ENCODE measurements at places on chromosomes 3 and 15. TPM values are rescaled to one million over a fixed set of nuclear protein-coding genes. Genes with fewer than 3 reads are reported as not detected.

The MYH15 gene
- polyA plus RNA-seq = 0.08 TPM

DNA sequence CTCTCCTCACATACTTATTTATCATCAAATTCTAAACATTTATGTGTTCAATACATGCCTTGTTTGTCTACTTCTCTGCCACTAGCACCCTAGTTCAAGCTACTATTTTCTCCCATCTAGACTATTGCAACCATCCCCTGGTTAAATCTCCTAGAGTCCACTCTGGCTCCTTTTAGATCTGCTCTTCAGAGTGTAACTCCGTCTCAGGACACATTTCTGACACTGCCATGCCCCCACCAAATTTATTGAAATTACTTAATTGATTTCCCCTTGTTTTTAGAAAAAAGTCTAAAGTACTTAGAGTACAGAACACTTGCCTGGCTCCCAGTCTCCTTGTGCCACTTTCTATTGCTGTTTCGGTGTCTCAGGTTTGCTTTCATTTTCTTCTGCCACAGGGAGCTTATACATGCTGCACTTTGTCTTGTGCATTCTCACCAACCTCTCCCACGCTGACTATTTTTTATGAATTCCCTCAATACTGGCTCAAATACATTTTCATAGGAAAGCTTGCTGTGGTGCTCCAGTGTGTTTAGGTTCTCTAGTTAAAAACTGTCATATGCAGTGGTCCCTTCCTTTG is 792.3 kb downstream of the DIPK2A start:
- no peak for DNase-seq

DNA sequence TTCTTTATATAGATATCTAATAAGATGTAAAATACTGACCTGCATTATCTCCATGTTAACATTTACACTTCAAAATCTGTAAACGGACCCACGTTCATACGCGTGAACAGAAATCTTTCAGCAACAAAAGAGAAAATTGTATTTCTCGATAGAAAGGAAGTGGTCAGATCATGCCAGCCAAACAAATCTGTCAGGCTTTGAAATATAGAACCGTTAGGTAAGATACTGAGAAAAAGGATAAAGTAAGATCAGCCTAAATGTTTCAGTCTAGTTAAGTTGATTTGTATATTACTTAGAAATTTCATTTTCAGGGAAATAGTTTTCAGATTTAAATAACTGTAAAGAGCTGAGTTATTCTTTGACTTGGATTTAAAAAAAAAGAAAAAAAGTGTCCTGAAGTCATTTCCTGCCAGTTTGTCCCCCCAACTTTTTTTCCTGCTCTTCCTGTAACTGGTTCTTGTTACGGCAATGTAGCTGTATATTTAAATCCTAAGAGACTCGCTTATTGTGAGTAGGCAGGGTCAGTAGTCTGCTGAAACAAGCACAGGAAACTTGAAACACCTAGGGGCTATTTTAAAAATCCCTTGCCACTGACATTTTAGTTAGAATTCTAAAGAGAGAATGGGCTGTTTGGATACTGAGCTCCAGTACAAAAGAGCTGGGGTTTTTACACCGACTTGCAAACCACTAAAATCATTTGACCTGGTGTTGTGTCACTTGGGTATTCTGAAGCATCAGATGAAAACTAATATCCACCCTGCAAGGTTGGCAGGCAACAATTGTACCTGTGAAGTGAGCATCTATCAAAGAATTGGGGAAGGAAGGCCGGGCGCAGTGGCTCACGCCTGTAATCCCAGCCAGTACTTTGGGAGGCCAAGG is 237.5 kb downstream of the UBE2E2 start:
- no peak for DNase-seq

The KLHL18 gene
- polyA plus RNA-seq = 19.4 TPM

- no peak for DNase-seq
Measured at GRCh38 chr3:56593455-56594158, 36.6 kb downstream of the CCDC66 start.

DNA sequence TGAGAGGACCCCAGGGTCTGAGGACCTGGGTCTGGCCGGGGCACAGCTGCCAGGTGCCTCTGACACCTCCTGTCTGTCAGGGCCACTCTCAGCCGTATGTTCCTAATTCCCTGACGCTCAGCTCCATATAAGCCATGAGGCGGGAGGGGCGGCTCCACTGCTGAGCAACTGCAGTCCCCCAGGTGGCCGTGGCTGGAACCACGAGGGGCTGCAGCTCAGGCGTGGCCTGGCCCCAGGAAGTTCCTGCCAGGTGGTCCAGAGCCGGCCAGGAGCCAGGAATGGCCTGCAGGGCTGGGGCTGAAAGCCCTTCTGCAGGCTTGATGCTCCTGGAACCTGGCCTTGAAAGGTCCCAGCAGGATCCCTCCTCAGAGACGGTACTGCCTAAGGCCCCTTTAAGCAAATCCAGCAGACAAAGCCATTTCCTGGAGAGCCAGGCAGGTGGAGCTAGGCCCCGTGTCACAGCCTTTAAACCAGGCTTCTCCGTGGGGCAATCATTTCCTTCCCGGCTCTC is 118.0 kb downstream of the CHSY1 start:
- no peak for DNase-seq

GRCh38 chr15:55802600-55803376 is 59.8 kb upstream of the PRTG start:
- DNase-seq = no peak

DNA sequence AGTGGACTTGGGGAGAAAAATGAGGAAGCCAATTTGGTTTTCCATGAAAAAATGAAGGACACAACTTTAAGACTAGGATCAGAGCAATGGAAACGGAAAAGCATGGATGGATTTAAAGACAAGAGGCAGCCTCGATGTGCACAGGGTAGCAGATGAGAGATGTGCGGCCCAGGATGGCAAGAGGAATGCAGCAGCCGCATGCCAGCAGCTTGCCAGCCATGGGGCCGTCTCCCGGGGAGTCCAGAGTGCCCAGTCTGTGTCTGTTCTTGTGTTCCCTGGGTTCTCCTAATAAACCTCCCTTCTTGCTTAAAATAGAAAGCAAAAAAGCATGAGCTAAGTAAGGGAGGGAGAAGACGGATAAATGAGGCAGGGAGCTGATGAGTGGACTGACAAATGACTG is 68.0 kb upstream of the IQSEC1 start:
- DNase-seq = no peak

The SUSD5 gene
- polyA plus RNA-seq = 0.09 TPM

- peak; percentile 85 for DNase-seq
Measured at GRCh38 chr3:189233225-189233858, 61.6 kb downstream of the TPRG1 start.

DNA sequence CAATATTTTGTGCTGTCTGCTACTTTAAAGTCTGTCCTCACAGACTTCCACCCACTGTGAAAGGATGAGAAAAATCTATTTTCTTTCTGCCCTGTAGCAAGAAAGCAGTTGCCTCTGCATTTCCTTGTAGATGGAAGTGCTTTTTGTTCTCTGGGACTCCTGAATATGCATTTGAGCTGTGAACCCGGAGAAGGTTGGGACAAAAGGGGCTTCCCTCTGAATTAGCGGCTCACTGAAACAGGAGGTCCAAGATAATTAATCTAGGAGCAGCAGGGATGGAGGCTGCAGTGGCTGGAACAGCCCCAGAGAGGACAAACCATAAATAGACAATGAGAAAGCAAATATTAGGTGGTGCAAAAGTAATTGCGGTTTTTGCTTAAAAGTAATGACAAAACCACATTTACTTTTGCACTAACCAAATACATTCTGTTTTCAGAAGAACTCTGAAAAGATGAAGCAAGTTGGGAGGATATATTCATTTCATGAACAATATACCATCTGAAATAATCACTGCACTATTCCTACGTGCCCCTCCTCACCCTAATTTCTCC is 143.4 kb upstream of the KBTBD8 start:
- DNase-seq = no peak

The PSMA4 gene
- polyA plus RNA-seq = 246 TPM

DNA sequence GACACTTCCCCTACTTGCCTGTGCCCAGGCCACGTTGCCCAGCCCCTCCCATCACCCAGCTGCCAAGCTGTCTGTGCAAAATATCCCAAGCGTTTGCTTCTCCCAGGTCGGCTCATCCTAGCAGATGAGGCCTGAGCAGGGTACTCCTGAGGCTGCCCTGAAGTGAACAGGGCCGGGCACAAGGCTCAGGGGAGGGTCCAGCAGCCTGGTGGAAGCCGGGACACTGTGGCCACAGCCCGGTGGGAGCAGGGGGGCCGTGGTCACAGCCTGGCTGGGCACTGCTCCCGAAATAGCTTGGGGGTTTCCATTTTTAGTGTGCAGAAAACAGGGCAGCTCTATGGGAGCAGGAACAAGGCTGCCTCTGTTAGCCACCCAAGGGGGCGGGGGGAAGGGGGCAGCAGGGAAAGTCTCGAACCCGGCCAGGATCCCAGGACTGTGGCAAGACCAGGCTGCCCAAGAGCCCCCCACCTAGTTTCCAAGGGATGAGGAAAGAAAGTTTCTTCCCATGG is 3.4 kb downstream of the PLXNB1 start:
- no peak for DNase-seq

DNA sequence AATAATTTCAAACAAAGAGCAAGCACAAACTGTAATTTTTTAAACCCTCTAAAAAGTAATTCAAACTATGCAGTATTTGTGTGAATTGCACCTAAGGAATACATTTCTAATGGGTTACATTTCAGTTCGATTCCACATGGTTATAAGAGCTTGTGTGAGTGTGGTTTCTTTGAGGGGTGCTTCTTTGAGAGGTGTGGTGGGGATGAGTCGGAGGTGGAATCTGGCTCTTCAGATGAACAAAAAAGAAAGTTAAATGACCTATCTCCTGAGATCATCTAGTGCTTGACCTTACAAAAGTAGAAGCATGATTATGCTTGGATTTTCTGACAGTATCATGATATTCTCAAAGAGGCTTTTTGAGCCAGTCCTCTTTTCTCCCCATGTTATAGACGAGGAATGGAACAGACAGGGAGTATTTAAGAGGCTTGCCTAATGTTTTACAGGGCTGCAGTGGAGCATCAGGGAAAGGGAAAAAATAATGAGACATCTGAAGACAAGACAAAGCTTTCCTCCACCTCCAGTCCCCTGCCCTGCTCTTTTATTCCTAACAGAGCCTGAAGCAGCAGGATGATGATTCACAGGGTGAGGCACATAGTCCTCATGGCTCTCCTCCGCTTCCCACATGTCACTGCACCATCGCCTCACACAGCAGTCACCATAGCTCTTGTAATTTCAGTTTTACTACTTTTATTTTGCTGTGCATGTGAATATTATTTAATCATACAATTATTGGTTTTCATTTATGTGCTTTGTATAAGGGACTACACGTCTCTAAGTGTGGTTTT is 82.0 kb downstream of the LYSMD4 start:
- peak; percentile 92 for DNase-seq

GRCh38 chr3:134709561-134710312 is 58.9 kb upstream of the KY start:
- DNase-seq = peak; percentile 59

DNA sequence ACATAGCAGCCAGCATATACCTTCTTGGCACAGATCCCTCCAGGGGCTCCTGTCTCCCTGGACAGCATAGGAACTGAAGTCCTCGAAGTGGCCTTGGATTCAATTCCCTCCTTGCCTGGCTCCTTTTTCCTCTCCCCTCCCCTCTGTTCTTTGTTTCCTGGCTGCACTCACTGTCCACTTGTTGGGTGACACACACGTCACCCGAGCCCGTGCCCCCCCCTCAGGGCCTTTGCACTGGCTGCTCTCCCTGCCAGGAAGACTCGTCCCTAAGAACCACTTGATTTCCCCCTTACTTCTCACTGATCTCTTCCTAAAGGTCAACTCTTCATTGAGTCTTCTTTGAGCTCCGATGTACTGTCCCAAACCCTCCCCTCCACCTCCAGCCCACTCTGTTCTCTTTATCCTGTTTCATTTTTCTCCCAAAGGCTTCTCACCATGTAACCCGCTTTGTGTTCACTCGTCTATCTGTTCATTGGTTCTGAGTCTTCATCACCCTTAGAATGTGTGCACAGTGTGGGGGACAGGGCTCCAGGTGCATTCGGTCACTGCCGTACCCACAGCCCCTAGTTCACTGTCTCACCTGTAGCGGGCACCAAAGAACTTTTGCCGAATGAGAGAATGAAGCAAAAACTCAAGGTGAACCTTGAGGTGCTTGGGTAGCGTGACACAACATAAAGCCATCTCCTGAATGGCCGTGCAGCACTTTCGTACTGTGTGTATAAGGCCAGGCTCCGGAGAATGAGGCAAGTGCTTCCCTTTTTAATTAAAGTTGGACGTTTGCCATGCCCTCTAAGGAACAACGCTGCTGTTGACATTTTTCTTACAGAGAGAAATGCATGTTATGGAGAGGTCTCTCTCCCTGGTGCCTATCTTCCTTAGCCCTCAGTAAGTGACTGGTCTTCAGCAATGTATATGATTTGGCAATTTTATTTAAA is 74.0 kb downstream of the CHRNA7 start:
- no peak for DNase-seq

GRCh38 chr3:35946121-35946853 is 307.0 kb downstream of the ARPP21 start:
- DNase-seq = peak; percentile 51

The SPINT1 gene
- polyA plus RNA-seq = 0.24 TPM

DNA sequence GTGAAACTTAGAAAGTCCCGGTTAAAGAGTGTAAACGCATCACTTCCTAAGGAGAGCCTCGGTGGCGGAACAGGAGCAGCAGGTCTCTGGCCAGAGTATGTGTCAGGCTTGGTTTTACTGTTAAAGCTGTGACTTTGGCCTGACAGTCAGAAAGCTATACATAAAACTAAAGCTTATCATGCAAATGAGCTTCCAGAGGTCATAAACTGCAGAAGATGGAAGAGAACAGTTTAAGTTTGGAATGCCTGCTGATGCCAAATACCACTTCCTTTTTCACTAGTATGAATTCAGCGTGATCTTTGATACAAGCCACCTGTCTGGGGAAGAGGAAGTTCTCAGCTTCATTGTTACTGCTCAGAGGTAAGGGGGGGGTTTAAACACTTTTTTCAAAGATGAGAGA is 125.1 kb upstream of the CTDSPL start:
- no peak for DNase-seq

DNA sequence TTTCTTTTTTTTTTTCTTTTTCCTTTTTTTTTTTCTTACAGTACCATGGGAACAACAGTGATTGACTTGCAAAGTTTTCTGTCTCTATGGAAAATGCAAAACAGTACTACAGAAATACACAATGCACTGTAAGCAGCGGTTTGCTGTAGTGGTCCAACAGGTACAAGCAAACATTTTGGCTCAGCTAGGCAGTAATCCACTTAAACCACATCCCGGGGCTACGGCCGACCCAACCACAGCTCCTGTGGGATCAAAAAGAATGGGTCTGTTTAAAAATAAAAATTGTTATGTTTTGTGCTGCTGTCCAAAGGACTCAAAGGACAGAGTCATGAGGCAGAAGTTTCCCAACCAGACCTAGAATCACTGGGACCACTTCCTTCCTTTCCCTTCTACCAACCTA is 667.1 kb upstream of the ADAMTS9 start:
- DNase-seq = no peak

The GOLGA6A gene
- polyA plus RNA-seq = not detected

- no peak for DNase-seq
Measured at GRCh38 chr3:12301513-12301912, 12.6 kb downstream of the PPARG start.

Data from GM23248 (cell line).